ENCODE measurements at places on chromosomes 7 and 10.

GRCh38 chr7:89377219-89377618, 581.7 kb upstream of the TEX47 start:
- DNase-seq, result no peak

DNA sequence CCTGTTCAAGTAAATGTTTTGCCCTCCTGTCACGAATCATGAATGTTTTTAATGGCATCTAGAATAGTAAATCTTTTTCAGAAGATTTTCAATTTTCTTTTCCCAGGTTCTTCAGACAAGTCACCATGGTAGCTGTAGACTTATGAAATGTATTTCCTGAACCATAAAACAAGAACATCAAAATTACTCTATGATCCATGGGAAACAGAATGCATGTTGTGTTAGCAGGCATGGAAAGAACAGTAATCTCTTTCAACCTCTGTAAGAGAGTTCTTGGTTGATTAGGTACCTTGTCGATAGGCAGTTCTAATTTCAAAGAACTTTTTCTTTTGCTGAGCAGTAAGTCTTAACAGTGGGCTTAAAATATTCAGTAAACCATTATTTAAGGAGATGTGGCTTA, 17.6 kb downstream of the AKR1C1 start:
- no peak for DNase-seq

- DNase-seq, result no peak
Measured at GRCh38 chr10:27719052-27719451, 26.6 kb downstream of the MKX start.

DNA sequence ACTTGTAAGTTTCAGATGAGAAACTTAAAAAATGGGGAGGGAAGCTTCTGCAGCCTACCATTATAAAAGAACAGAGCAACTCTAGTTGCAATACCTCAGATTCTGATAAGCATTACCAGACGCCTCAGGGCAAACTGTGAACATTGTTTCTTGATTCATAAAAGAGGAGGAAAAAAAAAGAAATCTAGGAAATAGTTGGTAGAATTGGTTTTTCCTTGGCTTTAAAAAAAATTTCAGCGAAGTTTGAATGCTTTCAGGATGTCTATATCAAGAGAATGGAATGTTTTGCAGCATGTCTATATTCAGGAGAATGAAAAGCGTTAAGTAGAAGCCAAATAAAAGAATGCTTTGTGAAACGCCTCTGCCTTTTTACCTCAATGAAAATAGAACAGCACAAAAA, 17.5 kb upstream of the ANLN start:
- no peak for DNase-seq

GRCh38 chr7:135914346-135914745, 62.8 kb downstream of the MTPN start:
- DNase-seq, result no peak

DNA sequence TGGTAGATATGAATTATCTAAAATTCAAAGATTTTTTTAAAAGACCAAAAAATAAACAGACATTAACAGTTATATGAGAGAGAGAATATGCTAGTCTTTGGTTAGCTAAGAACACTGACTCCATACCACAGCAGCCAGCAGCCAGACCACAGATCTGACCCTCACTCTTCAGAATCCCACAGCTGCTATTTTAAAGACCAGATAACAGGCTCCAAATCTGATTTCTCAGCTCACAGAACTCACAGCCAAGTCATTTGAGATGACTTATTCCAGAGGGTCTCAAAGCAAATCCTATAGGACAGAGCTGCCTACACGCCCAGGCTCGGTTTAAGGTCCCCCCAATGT, 20.4 kb downstream of the NUDCD3 start:
- no peak for DNase-seq

GRCh38 chr7:87027900-87028299, 31.6 kb downstream of the ELAPOR2 start:
- DNase-seq, result no peak

DNA sequence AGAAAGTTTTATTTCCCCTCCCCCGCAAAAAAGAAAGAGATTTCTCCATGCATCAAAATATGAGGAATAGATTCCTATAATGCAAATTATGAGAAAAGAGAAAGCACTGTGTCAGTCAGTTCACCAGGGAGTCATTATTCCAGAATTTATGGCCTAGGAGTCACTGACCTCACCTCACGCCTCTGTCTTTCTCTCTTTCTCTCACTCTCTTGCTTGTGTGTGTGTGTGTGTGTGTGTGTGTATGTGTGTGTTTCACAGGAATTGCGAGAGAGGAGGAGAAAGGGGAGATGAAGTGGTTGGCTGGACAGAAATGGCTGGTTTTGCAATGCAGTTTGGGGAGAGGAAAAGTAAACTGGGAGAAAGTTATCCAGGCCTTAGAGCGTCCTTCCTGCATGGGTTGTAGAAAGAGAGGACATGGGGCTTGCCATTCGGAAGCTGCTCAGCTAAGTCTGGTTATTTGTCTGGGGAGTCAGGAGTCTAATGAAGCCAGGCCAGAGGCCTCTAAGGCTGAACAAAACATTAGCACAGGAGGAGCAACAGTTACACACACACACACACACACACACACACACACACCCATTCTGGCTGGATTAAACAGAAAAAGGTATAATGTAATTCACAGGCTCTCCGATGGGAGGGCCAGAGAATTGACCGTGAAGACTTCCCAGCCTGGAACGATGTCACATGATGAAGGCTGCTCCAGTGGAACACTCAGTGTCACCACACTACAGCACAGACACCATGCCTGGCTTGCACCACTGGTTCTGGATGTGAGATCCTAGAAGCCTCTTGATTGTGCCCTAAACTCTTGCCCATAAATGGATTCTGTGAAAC, 12.8 kb upstream of the FFAR4 start:
- no peak for DNase-seq

- no peak for DNase-seq
Measured at GRCh38 chr7:18526368-18526878, 30.9 kb downstream of the HDAC9 start.

DNA sequence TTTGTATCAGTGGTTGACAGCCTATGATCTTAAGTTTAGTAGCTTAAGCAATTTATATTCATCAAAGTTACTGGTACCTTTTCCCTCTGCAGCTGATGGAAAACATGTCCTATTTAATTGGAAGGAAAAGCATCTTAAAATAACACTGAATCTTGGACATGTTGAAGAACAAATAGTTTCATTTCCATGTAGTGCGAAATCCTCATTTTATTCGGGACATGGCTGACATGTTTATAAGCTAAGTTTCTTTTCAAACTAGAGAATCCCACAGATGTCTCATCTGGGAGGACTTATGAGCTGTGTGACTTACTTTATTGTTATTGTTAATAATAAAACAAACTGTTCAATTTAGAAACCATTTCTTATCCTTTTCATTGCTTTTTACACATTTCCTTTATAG, 461.0 kb downstream of the SUGCT start:
- no peak for DNase-seq

DNA sequence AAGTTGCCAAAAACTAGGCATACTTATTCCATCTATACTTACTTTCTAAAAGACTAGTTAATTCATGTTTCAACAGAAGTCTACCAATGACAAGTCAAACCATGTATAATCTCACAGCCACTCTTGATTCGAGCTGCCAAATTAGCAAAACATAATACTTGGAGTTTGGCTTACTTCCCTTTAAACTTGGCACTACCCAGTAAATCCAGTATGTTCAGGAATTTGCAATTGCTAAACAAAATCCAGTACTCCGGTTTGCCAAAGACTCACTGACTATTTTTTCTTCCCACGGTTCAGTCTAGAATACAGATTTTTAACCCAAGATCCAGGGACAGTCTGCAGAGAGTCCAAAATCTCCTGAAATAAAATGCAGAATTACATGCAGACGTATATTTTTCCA, 4.6 kb downstream of the OAT start:
- no peak for DNase-seq

- DNase-seq, result no peak
Measured at GRCh38 chr7:158374586-158374985, 213.0 kb downstream of the PTPRN2 start.

DNA sequence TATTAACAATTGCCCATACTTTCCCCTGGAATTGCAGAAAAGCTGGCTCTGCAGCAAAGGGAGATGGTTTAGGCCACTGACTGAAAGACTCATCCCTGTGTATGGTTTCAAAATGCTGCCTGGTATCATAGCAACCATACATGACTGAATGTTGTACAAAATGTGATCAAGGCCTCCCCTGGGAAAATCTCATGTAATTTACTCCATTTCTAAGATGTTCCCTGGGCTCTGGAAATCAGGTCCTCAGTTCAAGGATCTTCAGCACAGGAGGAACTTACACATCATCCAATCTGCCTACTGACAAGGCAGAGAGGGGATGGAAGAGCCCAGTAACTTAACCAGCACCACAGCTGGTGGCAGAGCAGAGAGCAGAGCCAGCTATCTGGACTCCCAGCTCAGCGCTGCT, 111.8 kb downstream of the JAZF1 start:
- no peak for DNase-seq

DNA sequence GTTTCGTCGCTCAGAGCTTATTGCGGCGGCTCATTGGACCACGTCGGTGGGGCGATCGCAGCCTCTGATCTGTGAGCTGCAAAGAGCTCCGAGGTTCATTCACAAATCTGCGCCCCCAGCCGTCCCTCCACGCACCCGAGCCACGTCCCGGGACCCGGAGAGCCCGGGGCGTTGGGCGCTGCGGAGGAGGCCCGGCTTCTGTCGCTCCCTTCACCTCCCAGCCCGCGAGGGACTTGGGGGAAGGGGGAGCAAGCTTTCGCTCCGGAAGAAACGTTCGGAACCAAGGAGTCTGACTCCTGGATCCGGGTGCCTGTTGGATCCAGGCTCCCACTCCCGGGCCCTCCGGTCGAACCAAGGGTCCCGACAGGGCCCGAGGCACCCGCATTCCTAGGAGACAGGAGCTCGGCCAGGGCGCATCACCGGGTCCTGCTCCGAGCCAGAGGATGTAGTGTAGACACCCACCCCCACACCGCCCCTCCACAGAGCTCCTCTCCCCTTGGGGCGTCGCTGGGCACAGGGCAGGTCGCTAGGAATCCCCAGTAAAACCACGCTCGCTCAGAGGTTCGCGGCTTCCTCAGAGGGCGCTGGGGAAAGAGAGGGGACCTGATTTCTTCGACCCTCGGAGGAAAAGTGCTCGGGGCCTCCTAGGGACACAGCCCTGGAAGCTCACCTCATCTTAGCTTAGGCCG, 7.9 kb upstream of the EN2 start:
- no peak for DNase-seq

GRCh38 chr7:7212612-7213011, 30.3 kb downstream of the C1GALT1 start:
- no peak for DNase-seq

DNA sequence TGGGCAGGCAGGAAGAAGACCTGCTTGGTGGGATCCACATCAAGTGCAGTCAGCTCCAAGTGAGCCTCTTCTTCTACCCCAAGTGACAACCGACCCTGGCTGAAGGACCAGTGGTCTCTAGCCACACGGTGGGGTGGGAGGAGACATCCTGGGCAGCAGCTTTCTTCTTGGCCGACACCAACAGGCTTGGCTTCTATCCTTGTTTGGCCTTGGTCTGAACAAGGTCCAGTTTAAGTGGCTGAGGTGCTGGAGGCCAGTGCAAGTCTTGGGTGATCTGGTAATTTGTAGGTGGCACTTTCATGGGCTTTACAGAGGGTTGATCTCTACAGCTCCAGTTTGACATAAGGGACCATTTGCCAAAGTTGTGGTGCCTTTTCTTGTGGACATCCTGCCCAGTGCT, 63.6 kb upstream of the PDCD4 start:
- DNase-seq, result no peak

DNA sequence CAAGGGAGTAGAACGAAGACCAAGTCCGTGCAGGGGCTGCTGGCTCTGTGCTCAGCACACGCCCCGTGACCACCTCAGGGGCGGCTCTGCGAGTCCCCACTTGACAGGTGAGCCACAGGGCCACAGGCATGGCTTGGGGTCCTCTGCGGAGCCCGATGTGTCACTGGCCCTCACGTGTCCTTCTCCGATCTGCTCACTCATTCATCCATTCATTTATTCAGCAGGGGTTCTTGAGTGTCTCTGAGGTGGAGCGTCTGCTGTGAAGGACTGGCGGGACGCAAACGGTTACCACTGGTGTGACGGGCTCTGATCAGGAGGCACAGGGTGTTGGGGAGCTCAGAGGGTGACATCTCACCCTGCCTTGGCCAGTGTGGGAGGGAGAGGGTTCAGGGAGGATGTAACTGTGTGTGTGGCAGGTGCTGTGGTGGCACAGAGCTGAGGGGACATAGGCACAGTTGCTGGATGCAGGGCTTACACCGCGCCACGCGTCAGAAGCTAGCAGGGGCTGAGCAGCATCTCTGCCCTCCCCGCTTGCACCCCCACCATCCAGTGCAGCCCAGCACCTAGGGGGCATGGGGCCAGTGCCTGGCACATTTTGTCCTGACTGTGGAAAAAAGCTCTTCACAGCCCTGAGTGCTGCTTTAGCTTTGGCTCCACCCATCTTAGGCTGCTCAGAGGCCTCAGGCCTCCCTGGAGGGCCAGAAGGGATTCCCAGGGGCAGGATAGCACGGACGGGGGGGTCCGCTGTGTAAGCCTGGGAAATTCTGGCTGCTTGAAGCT, 116.8 kb downstream of the LHPP start:
- no peak for DNase-seq

DNA sequence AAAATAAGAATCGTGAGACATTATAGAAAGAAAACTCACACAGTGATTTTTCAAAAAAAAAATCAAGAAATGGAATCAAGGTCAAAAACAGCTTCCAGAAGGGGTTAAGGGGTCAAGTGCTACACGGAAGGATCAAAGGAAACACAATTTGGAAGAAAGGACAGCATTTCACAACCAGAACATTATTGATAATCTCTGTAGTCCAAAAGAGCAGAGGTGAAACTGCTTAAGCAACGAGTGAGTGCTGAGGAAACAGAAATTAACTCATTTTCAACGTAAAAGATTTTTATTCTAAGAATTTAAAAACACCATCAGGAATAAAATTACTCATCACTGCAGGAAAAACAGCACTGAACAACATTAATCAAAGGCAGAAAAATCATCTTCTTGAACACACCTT, 23.5 kb downstream of the MINDY3 start:
- DNase-seq, result no peak

GRCh38 chr7:26172048-26172447, 20.1 kb downstream of the NFE2L3 start:
- no peak for DNase-seq

GRCh38 chr10:129631870-129632623, 165.0 kb downstream of the MGMT start:
- DNase-seq, result no peak

GRCh38 chr10:101080933-101081931, 19.4 kb downstream of the KAZALD1 start:
- no peak for DNase-seq

GRCh38 chr10:34649385-34649784, 165.7 kb downstream of the PARD3 start:
- DNase-seq, result no peak
